C1 segment of cervical spinal cord (tissue), 14 donors: ENCODE measurements at places on chromosomes 6 and 20.

- no peak for DNase-seq
Measured at GRCh38 chr20:24164360-24164759, 175.8 kb upstream of the GGTLC1 start.

GRCh38 chr6:156994215-156995076 is 217.3 kb downstream of the ARID1B start:
- no peak for DNase-seq

DNA sequence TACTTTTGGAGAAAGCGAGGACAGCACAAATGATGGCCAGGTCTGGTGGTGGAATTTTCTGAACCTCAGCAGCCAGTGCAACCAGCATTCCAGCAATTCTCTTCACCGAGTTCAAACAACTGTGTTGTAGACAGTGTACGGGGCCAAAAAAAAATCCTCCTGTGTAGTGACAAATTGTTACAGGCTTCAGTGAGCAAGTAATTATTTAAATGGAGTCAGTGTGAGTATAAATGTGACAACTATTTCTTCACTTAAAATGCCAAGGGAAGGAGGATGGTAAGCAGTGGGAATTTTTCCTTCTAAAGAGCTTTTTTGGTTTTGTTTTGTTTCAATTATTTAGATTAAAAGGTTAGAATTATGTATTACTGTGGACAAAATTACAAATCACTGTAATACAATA is 154.1 kb downstream of the TMEM242 start:
- no peak for DNase-seq

DNA sequence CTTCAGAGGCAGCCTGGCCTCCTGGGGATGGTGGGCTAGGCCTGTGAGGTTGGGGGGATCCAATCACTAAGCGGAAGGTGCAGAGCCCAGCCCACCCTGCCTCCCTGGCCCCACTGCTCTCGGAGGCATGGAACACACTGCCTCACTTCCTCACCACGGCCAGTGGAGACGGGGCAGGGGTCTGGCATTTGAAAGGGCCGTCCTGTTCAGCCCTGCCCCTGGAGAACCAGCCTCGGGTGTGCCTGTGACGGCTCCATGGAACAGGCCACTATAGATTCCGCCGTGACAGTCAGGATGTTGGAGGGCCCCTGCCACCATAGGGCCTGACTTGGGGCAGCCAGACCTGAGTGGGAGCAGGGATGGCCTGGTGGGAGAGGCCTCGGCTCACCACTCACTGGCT is 110.2 kb downstream of the DACT2 start:
- no peak for DNase-seq

GRCh38 chr6:36897609-36898008 is 11.9 kb downstream of the C6orf89 start:
- DNase-seq: no peak

DNA sequence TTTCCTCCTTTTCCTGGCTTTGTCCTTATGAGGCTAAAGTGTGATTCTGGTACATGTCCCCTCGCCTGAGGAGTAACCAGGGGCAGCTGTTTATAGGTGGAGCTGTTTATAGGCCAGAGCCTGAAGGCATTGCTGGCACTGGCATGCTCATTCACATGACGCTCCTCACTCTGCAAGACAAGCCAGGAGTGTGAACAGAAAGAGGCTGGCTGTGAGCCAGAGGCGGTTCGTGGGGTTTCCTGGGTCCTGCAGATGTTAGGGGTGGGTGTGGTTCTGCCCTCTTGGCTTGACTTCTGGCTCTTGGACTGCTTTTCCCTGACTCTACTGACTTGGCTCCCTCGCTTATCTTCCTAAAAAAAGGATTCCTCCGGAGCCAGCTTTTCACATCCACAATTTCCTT is 12.8 kb upstream of the MDFI start:
- DNase-seq: no peak

- DNase-seq: no peak
Measured at GRCh38 chr20:63308218-63308911, 15.4 kb downstream of the COL20A1 start.

DNA sequence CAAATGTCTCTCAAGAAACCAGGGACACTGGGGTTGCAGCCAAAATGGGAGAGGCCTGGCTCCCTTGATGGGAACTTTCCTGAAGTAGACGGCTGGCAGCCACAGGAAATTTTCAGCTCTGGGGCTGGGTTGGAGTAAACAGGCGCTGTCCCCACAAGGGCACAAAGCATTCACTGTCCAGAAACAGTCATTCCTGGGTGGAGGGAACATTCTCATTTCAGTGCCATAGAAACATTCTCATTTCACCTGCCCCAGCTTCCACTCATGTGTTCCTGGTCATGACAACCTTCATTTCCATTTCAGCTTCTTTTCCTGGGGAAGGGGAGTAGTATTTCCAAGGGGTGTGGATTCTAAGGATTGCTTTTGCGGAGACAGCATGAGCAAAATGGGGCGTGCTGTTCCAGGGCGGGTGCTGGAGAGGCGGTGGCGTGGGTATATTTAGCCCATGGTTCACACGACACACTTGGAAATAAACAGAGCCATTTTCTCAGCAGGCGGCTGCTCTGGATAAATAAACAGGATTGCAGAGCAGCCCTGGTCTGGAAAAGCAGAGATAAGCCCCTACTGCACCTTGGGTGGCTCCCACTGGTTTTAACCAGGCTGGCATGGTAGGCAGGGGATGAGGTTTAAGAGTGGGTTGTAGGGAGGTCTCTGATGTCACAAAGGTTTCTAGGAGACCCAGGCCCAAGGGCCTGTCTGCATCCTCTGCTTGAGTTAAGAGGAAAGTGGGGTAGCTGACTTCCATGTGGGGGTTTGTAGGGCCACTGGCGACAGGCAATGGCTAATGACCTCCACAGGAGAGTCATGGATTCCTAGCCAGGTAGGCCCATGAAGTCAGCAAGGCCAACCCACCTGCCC is 32.9 kb downstream of the COX4I2 start:
- peak; percentile 96 for DNase-seq

DNA sequence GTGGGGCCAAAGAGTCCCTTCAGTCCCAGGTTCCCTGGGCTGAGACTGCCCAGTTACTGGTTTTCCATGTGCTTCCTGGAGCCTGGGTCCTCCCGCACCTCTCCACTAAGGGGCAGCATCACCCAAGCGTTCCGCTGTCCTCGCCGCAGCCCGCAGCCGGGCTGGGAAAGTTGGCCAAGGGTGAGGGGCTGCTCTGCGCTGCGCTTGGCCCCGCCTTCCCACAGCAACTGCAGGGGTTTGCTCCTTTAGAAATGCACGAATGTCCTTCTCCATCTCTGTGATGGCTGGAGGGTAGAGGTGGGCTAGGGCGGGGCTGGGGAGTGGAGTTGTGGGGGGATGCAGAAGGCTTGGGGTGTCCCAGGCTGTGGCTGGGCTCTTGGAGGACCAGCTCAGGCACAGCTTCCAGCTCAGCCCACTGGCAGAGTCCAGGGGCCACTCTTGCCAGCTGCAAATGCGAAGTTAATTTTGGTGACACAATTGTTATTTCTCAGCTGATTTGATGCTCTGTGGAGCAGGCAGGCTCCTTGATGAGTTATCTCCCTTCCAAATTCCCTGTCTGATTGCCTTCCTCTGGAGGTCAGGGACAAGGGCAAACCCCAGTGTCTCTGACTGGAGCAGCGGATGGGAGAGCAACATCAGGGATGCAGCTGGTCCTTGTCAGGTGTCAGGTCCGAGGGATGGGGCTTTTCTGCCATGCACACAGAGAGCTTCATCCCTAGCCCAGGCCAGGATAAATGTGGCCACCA is 63.2 kb downstream of the NOL4L start:
- DNase-seq: peak; percentile 34

DNA sequence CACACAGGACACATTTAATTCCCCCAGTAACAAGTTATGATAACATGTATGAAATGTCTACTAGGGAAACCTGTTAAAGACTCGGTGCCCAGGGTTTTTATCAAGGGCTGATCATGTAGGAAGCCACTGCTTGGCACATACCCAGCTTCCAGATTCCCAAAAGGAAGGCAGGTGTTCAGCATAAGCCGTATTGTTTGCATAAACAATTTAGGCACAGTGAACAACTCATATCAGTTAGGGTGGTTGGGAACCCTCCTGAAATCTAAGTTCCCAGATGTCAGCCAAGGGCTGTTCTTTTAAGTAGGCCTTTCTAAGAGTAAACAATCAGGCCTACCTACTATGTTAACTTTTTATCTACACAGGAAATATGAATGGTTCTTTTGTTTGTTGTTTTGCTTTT is 74.1 kb downstream of the ASXL1 start:
- no peak for DNase-seq

DNA sequence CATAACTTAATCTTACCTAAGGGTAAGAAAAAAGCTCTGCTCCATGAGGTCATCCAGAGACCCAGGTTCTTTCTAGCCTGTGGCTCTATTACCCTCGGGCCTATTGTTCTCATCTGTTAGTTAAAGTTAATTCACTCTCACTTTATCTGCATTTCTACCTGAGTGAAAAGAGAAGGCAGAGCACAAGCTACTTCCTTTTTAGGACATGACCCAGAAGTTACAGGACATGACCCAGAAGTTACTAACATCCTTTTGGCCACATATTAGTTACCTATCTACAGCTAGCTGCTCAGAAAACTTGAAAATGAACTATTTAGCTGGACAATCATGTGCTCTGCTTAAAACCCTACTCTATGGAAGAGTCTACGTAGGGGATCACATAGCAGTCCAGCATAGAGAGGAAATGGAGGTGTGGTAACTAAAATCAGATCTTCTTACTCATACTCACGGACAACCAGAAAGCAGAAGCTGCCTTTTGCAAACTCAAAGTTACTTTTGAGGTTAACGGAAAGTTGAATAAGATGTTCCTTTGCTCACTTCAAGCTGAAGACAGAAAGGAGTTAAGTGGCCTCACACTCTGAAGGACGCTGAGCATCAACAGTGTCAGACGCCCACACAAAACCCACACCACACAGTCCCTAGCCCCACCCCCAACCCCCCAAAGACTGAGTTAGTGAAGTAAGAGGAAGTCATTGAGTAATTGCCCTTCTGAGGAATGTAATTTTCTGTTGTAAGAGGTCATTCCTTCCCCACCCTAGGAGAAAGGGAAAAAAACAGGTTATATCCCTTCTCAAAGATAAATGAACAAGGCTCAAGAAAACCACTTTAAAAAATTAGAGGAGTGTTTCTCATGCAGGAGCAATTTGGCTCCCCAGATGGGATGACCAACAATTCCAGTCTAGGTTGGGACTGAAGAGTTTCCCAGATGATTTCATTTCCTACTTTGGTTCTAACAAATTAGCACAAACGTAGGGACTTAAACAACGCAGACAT is 45.9 kb upstream of the TAB2 start:
- DNase-seq: no peak

DNA sequence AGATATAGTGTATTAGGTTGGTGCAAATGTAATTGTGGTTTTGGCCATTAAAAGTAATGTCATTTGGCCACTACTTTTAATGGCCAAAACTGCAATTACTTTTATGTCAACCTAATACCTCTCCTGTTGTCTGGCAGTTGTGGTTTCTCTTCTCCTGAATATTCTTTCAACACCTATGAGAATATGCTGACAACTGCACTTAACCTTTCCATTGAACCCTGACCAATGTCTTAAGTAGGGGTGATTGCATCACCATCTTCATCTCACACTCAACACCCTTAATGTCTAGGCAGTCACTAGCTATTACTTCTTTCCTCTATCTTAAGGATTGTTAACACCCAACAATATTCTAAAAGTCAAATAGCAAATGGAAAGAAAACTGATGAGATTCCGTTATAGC is 200.5 kb upstream of the HSF2 start:
- no peak for DNase-seq

DNA sequence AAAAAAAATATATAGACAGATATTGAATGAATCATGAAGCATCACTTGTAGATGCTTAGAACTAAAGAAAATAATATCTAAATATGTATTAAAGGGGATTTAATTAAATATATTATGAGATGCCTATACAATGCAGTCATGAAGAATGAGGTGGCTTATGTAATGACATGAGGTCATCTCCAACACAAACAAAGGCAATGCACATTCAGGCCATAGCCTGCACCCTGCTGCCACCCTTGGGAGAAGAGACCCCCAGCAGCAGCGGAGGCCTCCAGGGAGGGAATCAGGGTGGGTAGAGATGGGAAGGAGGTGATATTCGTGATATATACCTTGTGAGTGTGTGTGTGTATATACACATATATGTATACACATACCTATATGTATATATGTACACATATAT is 26.4 kb upstream of the SSTR4 start:
- DNase-seq: no peak

GRCh38 chr6:144564202-144564601 is 279.1 kb downstream of the UTRN start:
- DNase-seq: no peak

DNA sequence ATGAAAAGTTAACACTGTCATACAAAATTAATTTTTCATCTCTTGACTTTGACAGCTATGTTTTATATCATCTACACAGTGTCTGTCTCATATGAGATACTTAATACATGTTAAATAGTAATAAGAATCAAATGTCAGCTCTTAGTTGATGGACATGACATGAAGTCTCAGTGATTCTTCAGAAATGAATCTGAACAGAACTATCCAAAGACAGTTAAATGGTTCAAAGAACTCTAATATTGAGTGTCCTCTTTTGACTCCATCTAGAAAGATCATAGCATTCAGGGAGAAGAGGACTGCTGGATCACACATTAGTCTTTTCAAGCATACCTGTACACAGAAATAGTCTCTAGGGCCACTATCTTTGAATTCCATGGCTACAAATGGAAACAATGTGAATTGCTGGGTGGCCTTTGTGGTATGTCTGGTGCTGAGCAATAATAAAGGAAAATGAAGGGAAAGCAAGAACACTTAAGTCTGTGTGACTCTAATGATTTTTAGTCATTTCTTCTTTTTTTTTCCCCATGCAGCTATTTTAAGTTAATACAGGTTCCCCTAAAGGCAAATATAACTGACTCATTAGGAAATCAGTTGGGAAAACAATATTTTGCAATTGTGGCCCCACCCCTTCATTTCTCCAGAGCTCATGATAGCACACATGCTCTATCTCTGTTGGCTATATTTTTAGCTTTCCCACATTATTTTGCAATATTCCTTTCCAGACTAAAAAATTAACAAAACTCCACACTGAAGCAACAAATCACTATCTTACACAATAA is 367.5 kb downstream of the GRIK2 start:
- no peak for DNase-seq

- DNase-seq: no peak
Measured at GRCh38 chr6:144361016-144361415, 75.9 kb downstream of the UTRN start.

DNA sequence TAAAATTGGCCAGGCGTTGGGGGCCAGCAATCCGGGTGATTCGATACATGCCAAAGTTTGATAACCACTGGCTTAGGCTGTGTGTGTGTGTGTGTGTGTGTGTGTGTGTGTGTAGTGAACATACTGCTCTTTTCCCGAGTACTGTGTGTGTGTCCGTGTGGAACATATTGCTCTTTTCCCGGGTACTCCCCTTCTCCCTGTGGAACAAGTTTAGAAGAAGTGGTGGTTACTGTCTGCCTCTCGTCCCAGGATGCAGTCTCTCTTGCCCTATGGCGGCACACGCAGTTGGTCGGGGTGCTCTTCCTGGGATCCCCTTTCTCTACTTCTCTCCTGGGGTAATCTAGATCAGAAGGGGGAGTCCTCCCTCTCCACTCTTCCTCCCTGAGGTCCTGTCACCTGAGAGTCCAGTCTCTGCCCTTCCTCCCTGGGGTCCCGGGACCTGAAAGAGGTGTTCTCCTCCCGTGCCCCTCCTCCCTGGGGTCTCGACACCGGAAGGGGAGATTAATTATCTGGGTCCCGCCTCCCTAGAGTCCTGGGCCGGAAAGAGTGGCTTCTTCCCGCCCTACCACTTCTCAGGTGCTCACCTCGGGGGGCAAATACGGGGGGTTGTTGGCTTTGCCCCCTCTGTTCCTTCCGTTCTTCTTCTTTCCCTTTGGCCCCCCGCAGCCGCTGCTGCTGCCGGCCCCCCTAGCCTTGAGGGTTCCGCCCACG is 516 bp downstream of the GTPBP2 start:
- DNase-seq: peak; percentile 71
